ENCODE measurements at places on chromosomes 4 and X. TPM values are rescaled to one million over a fixed set of nuclear protein-coding genes. Genes with fewer than 3 reads are reported as not detected.

DNA sequence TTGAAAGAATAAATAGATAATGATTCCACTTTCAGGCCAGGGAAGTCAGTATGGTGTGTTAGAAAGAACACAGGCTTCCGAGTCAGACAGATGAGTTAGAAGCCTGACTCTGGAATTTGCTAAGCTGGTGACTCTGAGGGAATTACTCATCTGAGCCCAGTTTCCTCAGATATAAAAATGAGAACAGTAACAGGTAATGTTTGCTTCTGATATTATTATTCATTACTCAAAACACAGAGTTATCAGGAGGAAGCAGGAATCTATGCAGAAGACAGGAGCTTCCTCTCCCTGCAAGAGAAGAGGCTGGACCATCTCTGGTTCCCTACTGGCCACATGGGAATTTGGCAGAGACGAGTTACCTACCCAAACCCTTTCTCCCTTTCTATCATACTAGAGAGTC, 163.1 kb downstream of the EVC2 start:
- no peak for DNase-seq

Gene DCLK2
- 59.4 TPM for total RNA-seq

DNA sequence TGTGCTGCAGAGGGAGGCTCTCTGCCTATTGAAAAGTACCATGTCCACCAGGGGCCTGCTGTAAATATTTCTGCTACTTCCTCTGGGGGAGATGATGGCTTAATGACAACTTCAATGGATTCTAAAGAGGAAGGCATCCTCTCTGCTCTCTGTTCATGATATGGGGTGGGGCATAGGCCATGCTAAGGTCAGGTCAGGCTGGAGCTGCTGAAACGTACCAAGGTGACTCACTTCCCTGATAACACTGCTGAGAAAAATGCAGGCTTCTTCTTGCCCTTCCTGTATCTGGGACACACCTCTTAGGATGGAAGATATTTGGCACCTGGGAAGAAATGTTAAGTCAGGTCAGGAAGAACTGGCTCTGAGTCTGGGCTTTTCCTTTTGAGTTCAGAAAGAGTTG, 31.5 kb downstream of the HS3ST1 start:
- peak; percentile 12 for DNase-seq

DNA sequence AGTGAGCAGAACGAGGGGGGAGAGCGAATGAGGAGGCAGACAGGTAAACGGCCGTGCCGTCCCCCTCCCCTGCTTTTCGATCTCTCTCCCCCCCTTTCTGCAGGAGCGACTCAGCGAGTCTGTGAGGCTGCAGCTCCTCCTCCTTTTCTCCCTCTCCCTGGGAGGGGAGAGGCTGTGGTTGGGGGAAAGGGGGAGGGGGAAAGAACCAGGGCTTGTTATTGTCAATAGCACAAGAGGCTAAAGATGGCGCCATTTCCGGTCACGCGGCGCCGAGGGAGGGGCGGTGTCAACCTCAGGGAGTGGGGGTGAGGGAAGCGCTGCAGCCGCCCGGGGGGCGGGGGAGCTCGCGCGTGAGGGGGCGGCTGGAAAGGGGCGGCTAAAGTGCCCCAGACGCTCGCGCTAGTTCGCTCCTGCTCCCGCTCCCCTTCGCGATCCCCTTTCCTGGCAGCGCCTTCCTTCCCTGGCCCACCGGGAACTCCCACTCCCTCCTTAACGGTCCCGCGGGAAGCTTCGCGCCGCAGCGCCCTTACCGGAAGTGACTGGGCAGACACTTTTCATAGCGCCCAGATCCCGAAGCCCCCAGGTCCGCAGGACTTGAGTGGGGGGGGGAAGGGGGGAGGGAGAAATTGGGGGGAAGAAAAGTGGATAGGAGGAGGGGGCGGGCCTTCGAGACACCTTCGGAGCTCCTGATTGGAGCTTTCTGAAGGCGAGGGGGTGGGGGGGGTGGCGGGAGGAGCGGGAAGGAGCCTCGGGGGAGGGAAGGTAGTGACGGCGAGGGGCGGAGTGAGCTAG, at the start of gene CUL4B:
Gene CUL4B (minus strand): TSS at position 121 of the 792 bp plus-strand sequence. CDS start 324 bp downstream, outside the sequence.
- DNase-seq: peak; percentile 80

DNA sequence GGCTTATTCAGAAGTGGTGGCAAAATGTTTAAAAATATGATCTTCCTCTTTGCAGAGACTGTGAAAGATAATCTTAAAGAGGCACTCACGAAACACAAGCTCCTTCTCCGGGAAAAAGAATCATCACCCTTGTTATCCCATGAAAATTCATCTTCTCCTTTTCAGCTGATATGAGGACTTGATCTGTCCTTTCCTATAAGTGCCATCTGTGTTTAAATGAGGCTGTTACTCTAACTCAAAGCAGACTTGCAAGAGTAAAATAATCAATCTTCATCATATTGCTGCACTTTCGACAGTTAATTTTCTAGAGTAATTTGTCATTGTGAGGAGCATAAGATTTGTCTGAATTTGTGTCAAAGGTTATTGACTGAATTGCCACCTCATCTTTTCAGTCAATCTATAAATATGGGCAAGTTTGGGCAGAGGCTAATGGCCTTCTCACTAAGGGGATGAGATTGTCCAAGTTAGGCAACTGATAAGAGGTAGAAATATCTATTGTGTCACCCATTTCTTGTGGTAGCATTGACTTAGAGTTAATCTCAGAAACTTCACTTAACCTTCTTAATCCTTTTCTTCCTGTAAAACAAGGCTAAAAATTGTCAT, 452.9 kb downstream of the GRXCR1 start:
- DNase-seq: no peak

- no peak for DNase-seq
Observed at GRCh38 chr4:113382704-113383103, 333.3 kb downstream of the ANK2 start.

- no peak for DNase-seq
Observed at GRCh38 chrX:47645530-47645929, 4.8 kb downstream of the ELK1 start.

- DNase-seq: no peak
Observed at GRCh38 chr4:140556372-140557085, 12.2 kb downstream of the UCP1 start.

Gene MUC7
- total RNA-seq: not detected

GRCh38 chr4:90234916-90235547, 107.8 kb downstream of the CCSER1 start:
- no peak for DNase-seq

DNA sequence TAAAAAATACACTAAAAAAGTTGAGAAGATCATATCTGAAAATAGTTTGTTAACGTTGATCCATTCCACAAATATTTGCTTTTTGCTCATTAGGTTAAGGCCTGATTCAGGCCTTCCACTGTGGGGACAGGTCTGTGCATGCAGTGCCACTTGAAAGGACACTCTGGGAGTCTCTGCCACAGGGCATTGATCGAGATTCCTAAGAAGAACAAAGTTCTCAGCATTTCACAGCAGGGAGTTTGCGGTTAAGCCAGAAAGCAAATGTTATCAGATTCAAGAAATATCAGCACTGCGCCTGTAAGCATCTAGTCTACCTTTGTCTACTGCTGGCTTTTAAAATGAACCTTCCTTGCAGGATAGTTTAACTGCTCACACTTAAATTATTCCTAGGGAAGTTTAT, 62.2 kb upstream of the TNIP3 start:
- no peak for DNase-seq

- DNase-seq: no peak
Observed at GRCh38 chr4:15777697-15778288, 335 bp upstream of the CD38 start.

Gene JCHAIN
- not detected for total RNA-seq

- no peak for DNase-seq
Observed at GRCh38 chrX:133151336-133151735, 54.4 kb upstream of the USP26 start.

Data from A172 (cell line).